Myocyte (in vitro differentiated cells): ENCODE measurements at places on chromosomes 3 and 15.

DNA sequence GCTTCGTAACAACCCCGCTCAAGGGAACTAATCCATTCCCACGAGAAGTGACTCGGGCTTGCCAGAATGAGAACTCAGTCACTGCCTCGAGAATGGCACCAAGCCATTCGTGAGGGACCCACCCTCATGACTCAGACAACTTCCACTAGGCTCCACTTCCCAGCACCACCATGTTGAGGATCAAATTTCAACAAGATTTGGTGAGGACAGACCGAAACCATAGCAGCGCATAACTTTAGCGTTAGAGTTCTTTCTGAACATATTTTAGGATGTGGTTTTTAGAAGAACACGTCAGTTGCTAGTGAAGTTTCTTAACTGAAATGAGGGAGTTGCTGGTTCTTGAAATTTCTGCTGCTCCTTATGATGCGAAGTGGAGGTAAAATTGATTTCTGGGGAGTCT lies 13.5 kb downstream of the PTPRG start:
- peak; percentile 94 for DNase-seq

DNA sequence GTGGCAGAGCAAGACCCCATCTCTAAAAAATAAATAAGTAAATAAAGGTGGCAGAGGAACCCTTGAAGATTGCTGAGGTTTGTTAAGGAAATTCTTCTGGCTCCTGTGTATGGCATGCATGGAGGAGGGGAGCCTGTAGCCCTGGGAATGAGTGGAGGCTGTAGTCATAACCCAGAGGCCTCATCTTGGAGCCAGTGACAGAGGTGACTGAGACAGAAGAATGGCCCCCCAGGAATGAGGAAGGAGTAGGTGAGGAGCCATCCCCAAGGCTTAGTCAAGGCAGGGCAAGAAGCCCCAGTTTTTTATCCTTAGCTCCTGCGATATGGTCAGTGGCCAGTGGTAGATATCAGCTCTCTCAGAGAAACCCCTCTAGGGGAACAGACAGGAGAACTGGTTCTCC lies 46.5 kb downstream of the BSN start:
- no peak for DNase-seq

DNA sequence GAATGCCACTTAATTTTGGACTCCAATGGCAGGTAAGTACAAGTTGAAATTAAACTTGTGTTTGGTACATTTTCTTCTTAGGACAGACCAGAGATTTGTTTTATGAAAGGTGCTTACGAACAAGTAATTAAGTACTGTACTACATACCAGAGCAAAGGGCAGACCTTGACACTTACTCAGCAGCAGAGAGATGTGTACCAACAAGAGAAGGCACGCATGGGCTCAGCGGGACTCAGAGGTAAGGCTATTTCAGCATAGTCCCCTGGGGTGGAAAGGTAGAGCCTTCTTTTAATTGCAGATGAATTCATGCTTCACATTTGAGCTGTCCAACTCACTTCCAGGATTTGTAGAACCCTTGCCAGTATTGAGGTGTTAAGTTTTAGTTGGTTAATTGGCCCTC lies 51.4 kb downstream of the ASTE1 start:
- no peak for DNase-seq

DNA sequence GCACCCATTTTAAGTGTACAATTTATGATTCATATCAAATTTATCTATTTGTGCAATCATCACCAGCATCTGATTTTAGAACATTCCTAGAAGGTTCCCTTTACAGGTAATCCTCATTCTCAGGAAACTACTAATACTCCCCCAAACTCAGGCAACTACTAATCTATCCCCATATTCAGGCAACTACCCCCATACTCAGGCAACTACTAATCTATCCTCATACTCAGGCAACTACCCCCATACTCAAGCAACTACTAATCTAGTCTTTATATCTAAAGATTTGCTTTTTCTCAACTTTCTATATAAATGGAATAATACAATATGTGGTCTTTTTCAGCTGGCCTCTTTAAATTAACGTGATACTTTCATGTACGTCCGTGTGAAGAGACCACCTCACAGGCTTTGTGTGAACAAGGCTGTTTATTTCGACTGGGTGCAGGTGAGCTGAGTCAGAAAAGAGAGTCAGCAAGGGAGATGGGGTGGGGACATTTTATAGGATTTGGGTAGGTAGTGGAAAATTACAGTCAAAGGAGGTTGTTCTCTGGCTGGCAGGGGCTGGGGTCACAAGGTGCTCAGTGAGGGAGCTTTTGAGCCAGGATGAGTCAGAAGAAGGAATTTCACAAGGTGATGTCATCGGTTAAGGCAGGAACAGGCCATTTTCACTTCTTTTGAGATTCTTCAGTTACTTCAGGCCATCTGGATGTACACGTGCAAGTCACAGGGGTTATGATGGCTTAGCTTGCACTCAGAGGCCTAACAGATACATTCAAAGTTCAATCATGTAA lies 1444.5 kb upstream of the CADM2 start:
- DNase-seq = no peak

GRCh38 chr3:16741103-16741758 lies 136.0 kb upstream of the DAZL start:
- peak; percentile 57 for DNase-seq

- DNase-seq = no peak
Observed at GRCh38 chr15:57698243-57698642, 8.3 kb upstream of the POLR2M start.

- DNase-seq = no peak
Observed at GRCh38 chr15:79844221-79844620, 52.6 kb downstream of the MTHFS start.
